ENCODE measurements at places on chromosomes 13 and 19.

DNA sequence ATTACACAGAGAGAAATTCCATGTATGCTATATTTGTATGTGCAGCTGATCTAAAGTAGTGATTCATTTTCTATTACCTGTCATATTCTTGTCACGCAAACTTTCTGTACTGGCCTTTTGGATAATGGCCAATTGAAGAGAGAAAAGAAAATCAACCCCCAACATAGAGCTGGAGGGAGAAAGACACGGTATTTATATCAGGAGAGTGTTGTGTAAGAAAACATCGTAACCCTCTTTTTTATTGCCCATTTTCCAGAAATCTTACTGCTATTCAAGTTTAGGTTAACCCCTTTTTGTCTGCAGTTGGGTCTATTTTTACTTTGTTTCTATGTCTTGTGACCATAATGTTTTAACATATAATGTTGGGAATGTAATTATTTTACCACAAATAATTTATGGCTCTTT is 27.9 kb downstream of the DGKH start:
- DNase-seq: no peak

DNA sequence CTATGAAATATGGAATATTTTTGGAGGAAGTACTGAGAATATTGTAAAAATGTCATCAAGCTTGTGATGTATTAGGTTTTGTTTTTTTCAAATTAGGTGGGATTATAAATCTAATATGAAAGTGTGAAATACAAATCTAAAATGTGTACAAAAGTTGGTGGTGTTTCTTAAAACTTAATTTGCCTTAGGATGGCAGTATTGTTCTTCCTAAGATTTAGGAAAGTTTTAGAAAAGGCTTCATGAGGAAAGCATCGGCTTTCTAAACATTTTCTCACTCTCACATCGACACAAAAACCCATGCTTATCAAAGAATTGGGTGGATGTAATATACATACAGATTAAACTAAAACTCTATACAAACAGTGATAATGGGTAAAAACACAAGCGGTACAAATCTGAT is 972.0 kb upstream of the PCDH20 start:
- DNase-seq: no peak

- no peak for DNase-seq
These were observed 3.9 kb upstream of the KBTBD6 start for GRCh38 chr13:41136396-41137031.

DNA sequence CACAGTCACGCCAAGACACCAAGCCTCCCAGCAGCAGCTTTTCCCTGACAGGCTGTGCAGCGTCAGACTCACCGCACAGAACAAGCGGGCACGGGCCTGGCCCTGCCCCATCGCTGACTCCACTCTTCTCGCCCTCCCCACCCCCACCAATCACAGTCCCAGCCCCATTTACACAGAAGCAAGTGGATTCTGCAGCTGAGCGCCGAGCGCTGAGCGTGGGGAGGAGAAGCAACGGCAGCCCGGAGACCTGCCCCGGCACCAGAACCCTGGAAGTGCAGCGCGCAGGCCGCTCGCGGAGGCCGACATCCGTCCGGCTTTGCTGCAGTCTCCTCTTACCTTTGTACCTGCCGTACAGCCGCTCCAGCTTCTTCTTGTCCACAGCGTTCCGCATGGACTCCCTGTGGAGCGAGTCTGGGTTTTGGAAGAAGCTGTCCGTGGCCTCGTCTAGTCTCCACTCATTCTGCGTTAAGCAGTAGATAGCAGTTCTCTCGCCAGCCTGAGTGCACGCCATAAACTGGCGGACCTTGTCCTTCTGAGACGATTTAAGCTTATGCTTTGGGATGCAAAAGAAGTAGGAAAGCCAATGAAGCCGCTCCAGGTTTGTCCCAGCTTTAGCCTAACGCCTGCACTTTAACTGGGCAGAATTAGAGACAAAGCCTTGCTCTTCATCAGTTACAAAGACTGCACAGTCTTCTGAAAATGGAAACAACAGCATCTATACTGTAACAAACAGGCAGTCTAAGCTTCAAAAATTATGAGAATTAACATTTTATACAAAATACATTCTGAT is 6.8 kb downstream of the DCUN1D2 start:
- no peak for DNase-seq

DNA sequence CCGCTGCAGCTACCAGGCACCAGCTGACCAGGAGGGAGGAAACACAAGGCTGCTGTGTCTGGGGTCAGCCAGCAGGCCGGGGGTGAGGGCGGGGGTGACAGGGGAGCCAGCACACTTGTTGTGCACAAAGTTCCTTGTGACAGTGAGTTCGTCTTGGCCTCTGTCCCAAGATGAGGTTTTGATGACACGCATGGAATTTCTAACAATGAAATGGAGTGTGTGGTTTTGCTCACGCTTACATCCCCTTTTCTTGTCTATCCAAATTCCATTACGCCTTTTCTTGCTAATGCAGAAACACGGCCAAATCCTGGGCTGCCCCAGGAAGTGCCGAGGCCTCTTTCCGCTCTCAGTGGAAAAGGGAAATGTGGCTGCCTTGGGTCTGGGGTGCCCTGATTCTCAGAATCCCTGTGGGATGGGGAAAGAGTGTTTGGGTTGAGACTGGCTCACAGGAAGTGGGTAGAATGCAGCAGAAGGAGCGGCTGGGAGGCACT is 73.8 kb downstream of the GADD45B start:
- DNase-seq: peak; percentile 99

DNA sequence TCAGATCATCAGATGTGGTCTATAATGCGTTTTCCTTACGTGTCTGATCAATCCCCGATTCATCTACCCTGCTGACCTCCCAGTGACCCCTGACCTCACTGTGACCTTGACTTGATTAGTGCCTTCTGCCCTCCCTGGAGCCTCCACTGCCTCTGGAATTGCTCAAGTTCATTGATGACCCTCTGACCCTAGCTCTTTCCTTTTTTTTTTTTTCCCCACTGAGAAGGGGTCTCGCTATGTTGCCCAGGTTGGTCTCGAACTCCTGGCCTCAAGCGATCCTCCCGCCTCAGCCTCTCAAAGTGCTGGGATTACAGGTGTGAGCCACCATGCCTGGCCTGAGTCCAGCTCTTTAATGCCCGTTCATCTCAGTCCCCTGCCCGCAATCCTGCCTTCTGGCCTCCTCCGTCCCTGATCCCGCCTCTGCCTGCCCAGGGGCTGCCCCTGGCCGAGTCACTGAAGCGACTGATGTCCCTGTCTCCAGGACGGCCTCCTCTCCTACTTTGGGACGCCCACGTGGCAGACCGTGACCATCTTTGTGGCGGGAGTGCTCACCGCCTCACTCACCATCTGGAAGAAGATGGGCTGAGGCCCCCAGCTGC is 4.0 kb upstream of the FTL start:
- DNase-seq: peak; percentile 22

DNA sequence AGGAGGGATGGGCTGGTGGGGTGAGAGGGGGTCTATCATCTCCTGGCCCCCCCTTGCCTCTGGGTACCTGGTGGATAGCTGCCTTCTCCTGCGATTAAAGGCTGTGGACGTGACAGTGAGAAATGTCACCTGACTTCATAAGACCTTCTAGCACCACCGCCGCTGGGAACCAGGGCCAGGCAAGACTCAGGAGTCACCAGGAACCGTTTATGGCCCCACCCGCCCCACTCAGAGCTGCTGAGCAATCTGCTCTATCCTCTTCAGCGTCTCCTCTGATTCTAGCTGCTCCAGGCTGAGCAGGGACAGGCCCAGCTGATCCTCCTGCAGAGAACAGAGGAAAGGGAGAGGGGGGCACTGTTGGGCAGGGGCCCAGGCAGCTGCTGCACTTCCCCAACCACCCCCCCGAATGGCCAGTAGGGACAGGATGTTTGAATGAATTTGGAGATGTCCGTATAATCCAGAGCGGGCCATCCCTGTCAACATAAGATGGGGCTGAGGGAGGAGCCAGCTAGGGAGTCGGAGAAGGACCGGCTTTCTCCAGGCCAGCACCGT is 10.9 kb downstream of the KLC3 start:
- DNase-seq: no peak

DNA sequence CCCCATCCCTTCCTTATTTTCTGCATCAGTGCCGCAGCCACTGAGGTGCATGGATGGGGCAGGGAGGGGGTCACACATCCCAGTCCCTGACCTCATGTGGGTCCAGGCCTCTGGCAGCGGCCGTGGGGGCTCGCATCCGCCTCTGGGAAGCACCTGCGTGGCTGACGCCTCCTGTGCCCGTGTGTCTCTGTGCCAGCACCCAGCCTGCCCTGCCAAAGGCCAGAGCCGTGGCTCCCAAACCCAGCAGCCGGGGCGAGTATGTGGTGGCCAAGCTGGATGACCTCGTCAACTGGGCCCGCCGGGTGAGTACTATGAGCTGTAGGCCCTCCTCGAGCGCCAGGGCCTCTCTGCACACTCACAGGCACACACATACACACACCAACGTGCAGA is 4.9 kb downstream of the NDUFS7 start:
- no peak for DNase-seq

DNA sequence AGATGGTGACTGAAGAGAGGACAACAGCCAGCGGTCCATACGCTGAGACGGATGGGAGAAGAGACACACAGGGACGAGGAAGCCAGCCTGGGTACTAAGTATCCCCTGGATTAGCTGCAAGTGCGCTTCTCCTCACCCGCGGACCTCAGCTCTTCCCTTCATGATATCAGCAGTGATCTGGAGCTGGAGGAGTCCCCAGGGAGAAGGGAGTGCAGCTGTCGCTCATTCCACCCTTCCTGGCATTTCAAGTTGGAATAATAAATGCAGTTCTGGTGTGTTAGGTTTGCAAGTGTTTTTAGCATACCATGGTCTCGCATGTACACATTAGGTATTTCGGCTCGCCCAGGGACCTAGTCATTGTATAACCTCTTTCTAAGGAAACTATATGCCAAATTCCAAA is 88.5 kb upstream of the C1QTNF9B start:
- DNase-seq: no peak

- peak; percentile 39 for DNase-seq
These were observed 1.2 kb upstream of the PLEKHG2 start for GRCh38 chr19:39411081-39411831.

DNA sequence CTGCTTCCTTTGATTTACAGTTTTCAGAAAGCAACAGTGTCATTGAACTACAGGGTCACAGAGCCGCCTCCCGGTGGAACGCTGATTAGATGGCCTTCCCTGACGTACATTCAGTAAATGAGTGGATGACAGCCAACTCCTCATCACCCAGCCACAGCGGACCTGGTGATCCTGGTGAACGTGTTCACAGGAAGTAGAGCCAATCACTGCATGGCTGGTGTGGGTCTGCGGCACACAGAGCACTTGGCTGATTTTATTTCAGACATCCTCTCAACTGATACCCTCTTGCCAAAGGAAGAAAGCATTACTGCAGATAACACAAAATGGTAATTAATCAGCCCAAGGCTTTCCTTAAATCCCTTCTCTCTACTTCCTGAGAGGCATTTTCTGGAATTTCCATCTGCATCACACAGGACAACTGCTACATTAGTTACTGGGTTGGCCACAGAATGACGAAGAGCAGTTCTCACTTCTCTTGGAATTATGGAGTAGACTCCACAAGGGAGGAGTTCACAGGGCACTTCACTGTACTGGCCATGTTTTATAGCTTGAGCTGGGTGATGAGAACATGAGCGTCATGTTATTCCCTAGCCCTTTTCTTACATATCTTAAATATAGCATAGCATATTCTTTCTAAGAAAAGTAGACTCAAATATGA is 84.0 kb upstream of the SLC7A1 start:
- no peak for DNase-seq

GRCh38 chr13:57136093-57136492 is 4.6 kb upstream of the PRR20A start:
- DNase-seq: no peak

DNA sequence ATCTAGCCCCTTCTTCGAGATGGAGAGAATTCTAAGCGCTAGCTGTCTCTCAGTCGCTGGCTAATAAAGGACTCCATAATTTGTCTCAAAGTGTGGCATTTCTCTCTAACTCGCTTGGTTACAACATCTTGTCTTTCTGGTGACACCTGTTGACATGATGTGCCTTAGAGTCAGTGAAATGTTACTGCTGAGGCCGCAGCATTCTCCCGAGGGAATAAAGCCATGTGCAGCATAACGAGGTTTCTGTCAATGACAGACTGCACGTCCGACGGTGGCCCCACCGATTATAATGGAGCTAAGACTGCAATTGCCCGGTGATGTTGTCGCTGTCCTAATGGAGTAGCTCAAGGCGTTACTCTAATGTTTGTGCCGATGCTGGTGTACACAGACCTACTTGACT is 20.3 kb upstream of the GPR32 start:
- no peak for DNase-seq

DNA sequence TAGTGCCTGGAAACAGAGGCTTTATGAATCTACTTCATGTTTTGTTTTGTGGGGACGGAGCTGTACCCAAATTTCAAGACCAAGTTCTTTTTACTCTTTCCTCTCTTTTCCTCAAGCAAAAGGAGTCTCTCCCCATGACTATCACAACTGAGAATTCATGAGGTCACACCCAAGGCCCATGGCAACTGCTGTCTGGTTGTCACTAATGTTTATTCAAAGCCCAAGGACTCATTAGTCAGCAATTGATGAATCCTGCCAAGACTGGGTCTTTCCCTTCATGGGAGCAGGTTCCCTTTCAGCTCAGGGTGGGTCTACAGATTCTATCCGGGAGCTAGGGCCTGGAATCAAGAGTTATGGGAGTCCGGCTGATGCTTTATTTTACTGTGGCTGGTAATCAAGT is 441.5 kb upstream of the PCDH20 start:
- DNase-seq: no peak

GRCh38 chr13:37539170-37539569 is 59.4 kb downstream of the POSTN start:
- no peak for DNase-seq

DNA sequence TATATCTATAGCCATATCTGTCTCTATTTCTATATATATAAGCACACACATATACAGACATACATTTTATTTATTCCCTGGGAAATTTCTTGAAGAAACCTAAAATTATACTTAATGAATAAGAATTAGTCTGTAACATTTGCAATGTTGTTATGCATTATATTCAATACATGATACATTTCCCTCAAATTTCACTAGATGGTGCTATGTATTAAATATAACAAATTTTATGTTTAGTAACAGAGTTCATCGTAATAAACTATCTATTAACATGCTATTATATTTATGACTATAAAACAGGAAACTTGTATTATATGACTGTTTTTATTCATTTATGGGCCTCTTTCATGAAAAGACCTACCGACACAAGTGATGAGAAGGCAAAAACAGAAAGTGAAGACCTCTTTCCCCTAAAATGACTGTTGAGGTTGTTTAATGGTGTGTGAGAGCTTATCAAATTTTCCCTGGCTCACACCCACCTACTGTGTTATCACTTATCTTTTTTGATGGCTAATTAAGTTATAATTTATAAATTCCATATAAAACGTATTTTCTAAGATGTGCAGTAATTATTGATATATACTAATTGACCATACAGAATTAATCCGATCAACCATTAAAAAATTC is 881.9 kb downstream of the SLITRK6 start:
- peak; percentile 8 for DNase-seq

DNA sequence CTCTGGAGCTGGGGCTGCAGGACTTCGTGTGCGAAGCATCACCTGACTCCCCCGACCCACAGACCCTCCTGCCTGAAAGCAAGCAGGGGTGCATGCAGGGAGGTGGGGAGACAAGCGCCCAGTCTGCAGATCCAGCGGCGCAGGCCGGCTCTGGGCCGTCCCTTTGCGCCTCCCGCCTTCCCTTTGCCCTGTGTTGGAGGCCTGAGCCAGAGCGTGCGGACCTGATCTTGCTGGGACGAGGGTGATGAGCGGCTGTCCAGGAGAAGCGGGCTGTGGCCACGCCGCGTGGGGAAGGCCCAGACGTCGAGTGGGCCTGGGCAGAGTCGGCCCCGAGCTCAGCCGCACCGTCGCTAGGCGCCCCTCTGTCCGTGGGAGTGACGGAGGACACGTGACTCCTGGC is 5.3 kb upstream of the GRTP1 start:
- DNase-seq: no peak

- peak; percentile 22 for DNase-seq
These were observed 27.4 kb upstream of the CEBPA start for GRCh38 chr19:33329736-33330135.

Data from inflammatory macrophage treated with lipopolysaccharide for 1 hour (primary cell).